ENCODE measurements at places on chromosomes 5 and 9. TPM values are rescaled to one million over a fixed set of nuclear protein-coding genes. Genes with fewer than 3 reads are reported as not detected.

RLN2 gene
- not detected for total RNA-seq

HRH2 gene
- total RNA-seq: 0.98 TPM

PHF24 gene
- total RNA-seq: 0.25 TPM

YTHDC2 gene
- total RNA-seq: 31.4 TPM

RASGEF1C gene
- total RNA-seq: 2.5 TPM

STING1 gene
- total RNA-seq: 103 TPM

GOLM1 gene
- total RNA-seq: 14.7 TPM

GRCh38 chr9:119095072-119095471, 274.2 kb downstream of the BRINP1 start:
- no peak for DNase-seq
- no peaks in the 10 kb centered on the region for H3K4me1 ChIP-seq
- H3K27ac ChIP-seq: no peak overlapping the region

DNA sequence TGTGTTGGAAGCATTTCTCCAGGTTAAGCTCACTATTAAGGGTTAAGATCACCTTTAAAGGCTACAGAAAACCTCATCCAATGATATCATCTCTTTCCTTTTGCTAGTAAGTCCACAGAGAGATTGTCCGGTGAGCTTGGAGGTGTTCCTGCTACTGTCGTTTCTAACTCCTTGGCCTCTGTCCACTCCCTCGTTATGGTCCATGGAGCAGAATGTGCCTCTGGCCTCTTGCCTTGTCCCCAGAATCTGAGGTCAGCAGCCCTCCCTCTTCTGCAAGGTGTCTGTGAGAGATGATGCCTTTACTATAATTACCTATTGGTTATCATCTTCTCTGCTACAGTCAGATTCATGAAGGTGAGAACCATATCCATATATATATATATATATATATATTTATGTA, 15.0 kb downstream of the ORM2 start:
- no peak overlapping the region for H3K4me3 ChIP-seq
- H3K27me3 ChIP-seq: no peaks in the 10 kb centered on the region
- peaks cover 15% of the 10 kb centered on the region for H3K4me1 ChIP-seq
- DNase-seq: no peak
- no peak overlapping the region for H3K27ac ChIP-seq

DNA sequence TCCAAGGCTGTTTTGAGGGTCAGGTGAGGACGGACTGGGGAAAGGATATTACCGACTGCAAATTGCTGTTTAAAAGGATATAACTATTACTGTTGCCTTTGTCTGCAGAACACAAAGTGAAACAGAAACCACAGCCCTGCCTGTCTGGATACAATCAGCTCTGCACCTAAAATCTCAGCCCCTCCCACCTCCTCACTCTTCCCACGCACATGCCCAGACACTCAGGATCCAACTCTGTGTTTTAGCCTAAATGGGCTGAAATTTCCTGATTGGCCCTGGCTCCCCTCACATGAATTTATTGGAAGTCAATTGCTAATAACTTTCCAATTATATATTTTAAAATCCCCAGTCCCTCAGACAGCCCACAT, 176.3 kb upstream of the PPP1R26 start:
- H3K4me3 ChIP-seq: no peak overlapping the region
- H3K4me1 ChIP-seq: peaks cover 5% of the 10 kb centered on the region
- H3K36me3 ChIP-seq: no peaks in the 10 kb centered on the region
- no peak overlapping the region for H3K27ac ChIP-seq

DNA sequence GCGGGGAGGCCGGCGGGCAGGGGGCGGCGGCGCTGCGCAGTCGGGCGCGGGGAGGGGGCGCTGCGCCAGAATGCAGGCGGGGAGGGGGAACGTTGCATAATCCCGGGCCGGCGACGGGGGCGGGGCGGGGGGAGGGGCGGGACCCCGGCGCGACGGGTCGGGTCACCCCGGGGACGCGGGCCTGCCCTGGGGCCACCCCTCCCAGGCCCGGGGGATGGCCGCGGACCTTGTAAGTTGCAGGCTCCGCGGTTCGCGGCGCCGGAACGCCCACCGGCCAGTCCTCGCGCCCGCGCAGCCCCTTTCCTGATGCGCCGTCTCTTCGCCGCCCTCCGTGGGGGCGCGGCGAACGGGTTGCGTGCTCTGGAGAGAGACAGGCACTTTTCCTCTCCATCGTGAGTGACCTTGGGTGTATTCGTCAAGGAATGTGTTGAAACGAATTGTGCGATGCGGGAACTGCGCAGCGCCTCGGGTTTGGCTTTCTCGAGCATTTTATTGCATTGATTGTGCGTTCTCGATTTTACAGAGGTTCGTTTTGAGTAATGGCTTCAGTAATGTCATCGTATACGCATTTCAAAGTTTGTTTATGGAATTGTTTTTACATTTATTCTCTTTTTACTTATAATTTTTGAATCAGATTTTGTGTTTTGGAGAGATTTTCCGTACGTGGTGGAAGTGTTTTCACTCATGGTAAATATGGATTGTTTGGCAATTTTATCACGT, 802 bp downstream of the SPIN1 start:
- H3K4me3 ChIP-seq: peak overlapping the region; percentile 88
- no peaks in the 10 kb centered on the region for H3K36me3 ChIP-seq
- peak overlapping the region; percentile 94 for H3K27ac ChIP-seq
- no peak for DNase-seq
- peaks cover 48% of the 10 kb centered on the region for H3K4me1 ChIP-seq

GRCh38 chr5:179822444-179822990, 1.8 kb downstream of the SQSTM1 start:
- H3K4me1 ChIP-seq: peaks cover 82% of the 10 kb centered on the region
- peak overlapping the region; percentile 85 for H3K4me3 ChIP-seq
- H3K27ac ChIP-seq: peak overlapping the region; percentile 99
- H3K36me3 ChIP-seq: no peaks in the 10 kb centered on the region
- H3K27me3 ChIP-seq: no peaks in the 10 kb centered on the region
- no peak for DNase-seq

DNA sequence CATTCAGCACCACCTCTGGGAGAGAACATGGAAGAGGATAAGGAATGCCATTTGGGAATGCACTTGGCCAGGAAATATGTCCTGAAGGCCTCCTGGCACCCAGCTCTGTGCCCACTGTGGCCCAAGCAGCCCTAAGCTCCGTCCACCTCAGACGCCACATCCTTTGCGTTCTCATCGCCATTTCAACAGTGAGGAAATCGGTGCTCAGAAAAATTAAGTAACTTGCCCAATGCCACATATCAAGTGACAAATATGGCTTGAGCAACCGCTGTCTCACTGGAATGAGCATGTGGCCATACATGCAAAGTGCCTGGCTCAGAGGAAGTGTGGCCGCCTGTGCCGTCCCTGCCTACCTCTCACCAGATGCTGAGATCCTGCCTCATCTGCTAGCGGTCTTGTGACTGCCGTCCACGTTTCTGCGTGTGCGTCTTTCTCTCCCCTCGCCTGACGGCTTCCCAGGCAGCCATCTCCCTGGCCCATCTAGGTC, 984 bp upstream of the DOK3 start:
- H3K4me3 ChIP-seq: no peak overlapping the region
- no peaks in the 10 kb centered on the region for H3K27me3 ChIP-seq
- no peak overlapping the region for H3K27ac ChIP-seq
- H3K4me1 ChIP-seq: peaks cover 10% of the 10 kb centered on the region
- no peak for DNase-seq
- H3K36me3 ChIP-seq: peaks cover 49% of the 10 kb centered on the region

DNA sequence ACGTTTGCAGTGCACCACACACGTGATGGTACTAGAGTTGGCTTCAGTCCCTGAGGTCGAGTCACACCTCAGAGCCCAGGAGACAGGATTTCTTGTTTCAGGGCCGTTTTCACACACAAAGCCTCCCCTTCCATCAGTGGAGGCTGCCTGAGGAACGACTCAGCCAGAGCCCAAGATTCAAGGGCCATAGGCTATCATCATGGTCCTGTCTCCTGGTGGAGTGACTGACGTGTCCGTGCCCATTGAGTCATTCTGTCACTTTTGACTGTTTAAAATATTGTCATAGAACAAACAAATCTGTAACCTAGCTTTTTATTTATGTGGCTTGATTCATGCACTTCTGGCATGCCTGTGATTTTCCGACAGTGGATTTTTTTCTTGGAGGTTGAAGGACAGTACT, 28.3 kb downstream of the CAMK2A start:
- no peak overlapping the region for H3K27ac ChIP-seq
- H3K36me3 ChIP-seq: no peaks in the 10 kb centered on the region
- H3K4me3 ChIP-seq: no peak overlapping the region

DNA sequence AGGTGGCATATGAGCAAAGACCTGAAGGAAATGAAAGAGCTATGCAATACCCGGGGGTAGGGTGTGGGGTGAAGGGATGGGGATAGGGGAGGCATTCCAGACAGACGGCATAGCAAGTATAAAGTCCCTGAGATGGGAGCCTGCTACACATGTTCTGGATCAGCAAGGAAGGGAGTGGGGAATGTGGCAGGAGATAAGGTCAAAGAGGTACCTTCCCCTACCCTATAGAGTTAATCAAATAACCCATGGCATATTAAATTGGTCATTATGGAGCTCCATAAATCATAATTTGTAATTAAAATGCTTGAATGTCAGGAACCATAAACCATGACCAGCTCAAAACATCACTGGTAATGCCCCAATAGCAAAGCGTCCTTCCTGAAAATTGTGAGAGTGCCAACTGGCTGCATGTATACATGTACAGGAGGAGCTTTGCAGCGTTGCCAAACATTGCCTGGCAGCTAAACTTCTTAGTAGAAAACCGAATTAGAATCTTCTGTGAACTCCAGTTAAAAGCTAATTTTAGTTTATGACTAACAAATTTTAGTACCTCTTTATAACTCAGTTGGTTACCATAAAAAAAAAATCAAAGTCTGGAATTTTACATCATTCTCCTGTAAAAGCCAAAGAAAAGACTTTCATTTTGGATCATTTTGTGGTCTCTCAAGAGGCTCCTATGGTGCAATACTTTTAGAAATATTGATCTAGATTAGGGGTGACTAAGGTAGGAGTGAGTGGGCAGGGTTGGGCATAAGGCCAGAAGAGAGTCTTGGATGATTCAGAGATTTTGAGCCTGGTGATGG, 4.7 kb downstream of the DNAI1 start:
- DNase-seq: no peak
- peaks cover 8% of the 10 kb centered on the region for H3K4me1 ChIP-seq
- H3K27me3 ChIP-seq: no peaks in the 10 kb centered on the region
- H3K36me3 ChIP-seq: no peaks in the 10 kb centered on the region
- no peak overlapping the region for H3K27ac ChIP-seq

- H3K4me1 ChIP-seq: peaks cover 31% of the 10 kb centered on the region
- peak overlapping the region; percentile 78 for H3K27ac ChIP-seq
- no peak overlapping the region for H3K4me3 ChIP-seq
- H3K36me3 ChIP-seq: peaks cover 43% of the 10 kb centered on the region
These were observed 41.0 kb downstream of the PCDHGC5 start for GRCh38 chr5:141529873-141530272.

- H3K27me3 ChIP-seq: no peaks in the 10 kb centered on the region
- no peak overlapping the region for H3K4me3 ChIP-seq
- peaks cover 15% of the 10 kb centered on the region for H3K4me1 ChIP-seq
These were observed 32.8 kb upstream of the SEMA4D start for GRCh38 chr9:89530726-89531125.

- H3K4me3 ChIP-seq: no peak overlapping the region
- no peaks in the 10 kb centered on the region for H3K36me3 ChIP-seq
- H3K27ac ChIP-seq: no peak overlapping the region
- H3K4me1 ChIP-seq: no peaks in the 10 kb centered on the region
These were observed 489.3 kb downstream of the ANXA1 start for GRCh38 chr9:73640971-73641370.

DNA sequence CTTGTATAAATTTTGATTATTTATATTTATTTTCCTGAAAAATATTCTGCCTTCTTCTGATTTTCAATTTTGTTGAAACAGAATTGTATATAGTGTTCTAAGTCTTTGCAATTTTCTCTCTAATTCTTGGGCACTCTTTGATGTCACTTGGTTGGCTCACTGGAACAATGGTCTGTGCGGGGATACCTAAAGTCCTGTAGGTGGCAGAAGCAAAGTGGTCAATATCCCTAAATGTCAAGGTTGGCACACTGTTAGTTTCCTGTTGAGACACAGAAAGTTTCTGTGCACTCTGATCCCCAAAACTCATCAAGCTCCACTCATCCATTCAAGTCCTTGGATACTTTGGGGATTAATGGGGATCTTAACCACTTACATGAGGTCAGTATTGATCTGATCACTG, 480.8 kb upstream of the CCNG1 start:
- no peaks in the 10 kb centered on the region for H3K27me3 ChIP-seq
- H3K4me1 ChIP-seq: no peaks in the 10 kb centered on the region
- no peak overlapping the region for H3K4me3 ChIP-seq
- H3K27ac ChIP-seq: no peak overlapping the region
- H3K36me3 ChIP-seq: no peaks in the 10 kb centered on the region

- DNase-seq: peak; percentile 95
- peak overlapping the region; percentile 70 for H3K27ac ChIP-seq
- peaks cover 32% of the 10 kb centered on the region for H3K4me1 ChIP-seq
- no peak overlapping the region for H3K4me3 ChIP-seq
- no peaks in the 10 kb centered on the region for H3K27me3 ChIP-seq
These were observed 259.1 kb downstream of the SYK start for GRCh38 chr9:91060520-91061343.

DNA sequence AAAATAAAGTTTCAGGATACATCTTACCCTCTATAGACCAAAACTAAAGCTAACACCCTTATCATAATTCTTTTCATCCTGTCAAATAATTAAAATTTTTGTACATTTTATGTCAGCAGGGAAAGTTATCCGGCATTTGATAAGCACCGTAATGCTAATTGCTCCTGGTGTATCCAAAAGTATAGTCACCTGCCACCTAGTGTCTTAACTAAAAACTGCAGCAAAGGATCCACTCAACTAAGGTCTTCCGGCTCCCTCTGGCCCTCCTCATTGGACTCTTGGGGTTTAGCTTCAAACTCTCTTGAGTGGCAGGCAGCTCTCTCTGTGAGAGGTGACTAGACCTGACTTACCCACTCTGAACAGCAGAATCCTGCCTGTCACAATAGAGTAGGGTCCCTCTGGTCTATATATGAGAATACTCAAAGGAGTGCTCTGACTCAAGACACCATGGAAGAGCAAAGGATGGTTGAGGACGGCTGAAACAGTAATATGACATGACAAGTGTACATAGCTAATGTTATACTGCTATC, 60.4 kb upstream of the CAST start:
- H3K27me3 ChIP-seq: no peaks in the 10 kb centered on the region
- no peaks in the 10 kb centered on the region for H3K4me1 ChIP-seq
- DNase-seq: no peak
- H3K27ac ChIP-seq: no peak overlapping the region

GRCh38 chr9:96459268-96460007, 9.5 kb downstream of the HABP4 start:
- peaks cover 6% of the 10 kb centered on the region for H3K4me1 ChIP-seq
- H3K36me3 ChIP-seq: no peaks in the 10 kb centered on the region
- no peak overlapping the region for H3K4me3 ChIP-seq
- H3K27ac ChIP-seq: peak overlapping the region; percentile 69
- no peaks in the 10 kb centered on the region for H3K27me3 ChIP-seq
- DNase-seq: no peak

DNA sequence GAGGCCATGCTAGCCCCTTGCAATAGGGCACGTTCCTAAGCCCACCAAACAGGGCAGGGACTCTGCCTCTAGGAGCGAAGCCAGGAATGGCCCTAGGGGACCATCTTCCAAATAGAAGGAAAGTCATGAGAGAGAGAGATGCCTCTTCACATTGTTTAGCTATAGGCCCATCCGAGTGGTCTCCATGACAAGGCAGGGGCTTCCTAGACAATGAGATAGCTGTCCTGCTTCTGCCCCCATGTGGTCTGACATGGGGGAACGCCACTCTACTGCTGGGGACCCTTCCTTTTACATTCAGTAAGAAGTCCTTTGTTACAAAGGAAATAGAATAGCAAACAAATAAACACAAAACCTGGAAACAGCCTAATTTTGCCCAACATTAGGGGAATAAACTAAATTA, 17.9 kb upstream of the KIF4B start:
- no peaks in the 10 kb centered on the region for H3K36me3 ChIP-seq
- H3K4me3 ChIP-seq: no peak overlapping the region
- no peak overlapping the region for H3K27ac ChIP-seq
- H3K4me1 ChIP-seq: no peaks in the 10 kb centered on the region
- DNase-seq: no peak
